ENCODE measurements at places on chromosomes 1 and 21.

DNA sequence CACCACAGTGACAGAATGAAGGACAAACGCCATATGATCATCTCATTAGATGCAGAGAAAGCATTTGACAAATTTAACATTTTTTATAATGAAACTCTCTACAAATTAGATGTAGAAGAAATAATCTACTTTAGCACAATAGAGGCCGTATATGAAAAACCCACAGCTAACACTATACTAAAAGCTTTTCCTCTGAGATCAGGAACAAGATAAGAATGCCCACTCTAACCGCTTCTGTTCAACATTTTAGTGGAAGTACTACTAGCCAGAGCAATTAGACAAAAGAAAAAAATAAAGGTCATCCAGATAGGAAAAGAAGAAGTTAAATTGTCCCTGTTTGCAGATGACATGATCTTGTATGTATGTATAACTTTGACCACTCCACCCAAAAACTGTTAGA is 109.7 kb downstream of the SLC35F3 start:
- DNase-seq = no peak

DNA sequence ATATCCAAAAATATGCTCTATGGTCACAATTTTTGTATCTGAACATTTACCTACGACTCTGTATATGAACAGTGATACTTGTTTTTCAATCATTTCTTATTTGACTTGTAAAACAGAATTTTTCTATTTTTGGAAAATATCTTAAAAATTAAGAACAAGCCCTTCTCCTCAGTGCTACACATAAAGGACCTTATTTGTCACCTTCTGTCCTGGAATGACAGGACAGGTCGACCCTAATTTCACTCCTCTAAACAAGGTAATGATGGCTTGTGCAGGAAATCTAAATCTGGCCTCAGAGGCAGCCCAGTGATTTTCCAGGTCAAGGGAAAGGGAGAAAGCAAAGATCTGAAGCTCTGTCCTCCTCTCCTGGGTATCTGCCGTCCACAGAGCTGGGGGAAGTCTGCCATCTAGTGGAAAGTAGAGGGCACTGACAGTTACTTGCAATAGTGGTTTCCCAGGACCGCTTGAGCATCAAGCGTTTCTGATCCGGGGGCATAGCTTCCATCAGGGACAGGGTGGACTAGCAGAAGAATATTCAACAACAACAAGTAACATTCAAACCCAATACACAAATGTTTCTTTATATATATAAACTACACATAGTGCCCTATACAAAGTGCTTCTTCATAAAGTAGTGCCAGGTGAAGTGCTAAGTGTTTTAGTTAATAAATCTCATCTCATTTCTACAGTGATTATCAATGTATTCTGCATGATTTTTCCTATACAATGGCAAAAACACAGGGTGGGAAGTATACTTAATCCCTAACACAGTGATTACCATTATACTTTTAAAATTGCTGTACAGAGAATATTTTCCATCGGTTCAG is 74.6 kb downstream of the SLC25A24 start:
- peak; percentile 83 for DNase-seq

GRCh38 chr1:52056937-52057231 is 789 bp downstream of the BTF3L4 start:
- no peak for DNase-seq

DNA sequence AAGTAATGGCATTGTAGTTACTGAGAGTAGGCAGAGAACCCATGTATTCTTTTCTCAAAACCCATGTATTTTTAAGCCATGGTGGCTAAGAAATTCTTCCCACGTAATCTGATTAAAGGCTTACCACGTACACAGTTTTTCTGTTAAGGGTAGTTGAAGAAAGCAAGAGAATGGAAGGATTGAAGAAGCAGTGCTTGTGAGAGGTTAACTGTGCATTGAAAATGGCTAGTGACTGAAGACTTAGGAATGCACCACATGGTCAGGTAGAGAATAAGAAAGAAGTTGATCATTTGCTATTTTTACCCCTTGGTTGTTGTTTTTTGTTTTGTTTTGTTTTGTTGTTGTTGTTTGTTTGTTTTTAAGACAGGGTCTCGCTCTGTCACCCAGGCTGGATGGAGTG is 178.9 kb upstream of the SNX7 start:
- DNase-seq = no peak

GRCh38 chr1:84724128-84724860 is 34.0 kb upstream of the SSX2IP start:
- peak; percentile 12 for DNase-seq

GRCh38 chr1:6501279-6501813 is 9.9 kb upstream of the PLEKHG5 start:
- DNase-seq = no peak

DNA sequence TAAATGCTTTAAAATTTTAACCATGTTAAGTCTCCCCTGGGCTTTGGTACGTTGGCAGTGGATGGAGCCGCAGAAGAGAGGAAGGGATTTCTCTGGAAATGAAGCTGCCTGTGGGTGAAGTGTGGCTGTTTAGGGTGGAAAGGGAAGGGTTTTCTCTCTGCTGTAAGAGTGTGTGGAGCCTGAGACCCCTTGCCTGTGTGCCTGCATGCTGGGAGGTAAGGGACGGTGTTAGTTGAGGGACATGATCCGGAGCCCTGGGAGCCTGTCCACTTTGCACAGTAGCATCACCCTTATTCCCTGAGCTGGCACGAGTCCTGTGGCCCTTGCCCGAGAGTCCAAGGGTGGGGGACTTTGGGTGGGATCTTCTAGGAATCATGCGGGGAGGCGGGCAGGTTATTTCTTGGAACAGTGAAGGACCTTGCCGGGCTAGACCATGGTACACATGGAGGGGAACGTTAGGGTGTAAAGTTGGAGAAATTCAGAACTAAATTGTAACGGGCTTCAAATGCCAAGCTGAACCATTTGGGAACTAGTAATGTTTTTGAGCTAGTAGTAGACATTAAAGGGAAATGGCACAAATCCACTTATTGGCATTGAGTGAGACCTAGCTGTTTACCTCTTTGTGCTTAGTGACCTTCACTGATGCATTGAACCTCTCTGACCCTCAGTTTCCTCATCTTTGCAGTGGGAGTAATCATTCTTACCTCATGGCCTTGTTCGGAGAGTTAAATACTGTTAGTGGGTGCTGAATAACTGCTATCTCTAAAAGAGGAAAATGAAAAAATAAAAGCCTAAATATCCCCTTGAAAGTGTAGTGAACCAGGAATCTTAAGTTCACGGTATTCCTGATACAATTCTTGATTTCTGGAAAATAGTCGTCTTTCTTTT is 3.5 kb downstream of the GALNT2 start:
- no peak for DNase-seq

- no peak for DNase-seq
These were observed 10.3 kb downstream of the CAP1 start for GRCh38 chr1:40050863-40051262.
